ENCODE measurements at places on chromosomes 11 and 22.

GRCh38 chr11:76835928-76836612, 24.6 kb upstream of the ACER3 start:
- no peak for DNase-seq

DNA sequence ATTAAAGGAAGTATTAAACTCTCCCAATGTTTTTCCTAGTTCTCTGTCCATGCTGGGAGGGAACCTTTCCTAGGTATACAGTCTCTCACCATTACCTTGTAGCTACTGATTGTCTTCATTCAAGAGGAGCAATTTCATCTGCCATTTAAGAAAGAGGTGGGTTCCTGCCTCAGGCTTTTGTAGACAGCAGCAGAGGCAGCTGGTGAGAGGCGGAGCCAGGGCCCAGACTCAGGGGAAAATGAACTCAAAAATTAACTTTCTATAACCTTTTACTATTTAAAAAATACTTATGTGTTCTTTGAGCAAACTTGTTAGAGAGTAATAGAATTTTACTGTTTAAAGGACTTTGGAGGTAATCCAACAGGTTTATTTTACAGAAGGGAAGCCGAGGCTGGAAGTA, 133.0 kb downstream of the SNX19 start:
- DNase-seq: no peak

- DNase-seq: no peak
Measured at GRCh38 chr22:40668611-40669411, 10.5 kb upstream of the MCHR1 start.

- no peak for DNase-seq
Measured at GRCh38 chr11:2307501-2308331, 5.9 kb downstream of the TSPAN32 start.

- DNase-seq: no peak
Measured at GRCh38 chr22:47280301-47280700, 517.9 kb downstream of the TBC1D22A start.

- no peak for DNase-seq
Measured at GRCh38 chr22:45430871-45431270, 17.4 kb downstream of the RIBC2 start.

DNA sequence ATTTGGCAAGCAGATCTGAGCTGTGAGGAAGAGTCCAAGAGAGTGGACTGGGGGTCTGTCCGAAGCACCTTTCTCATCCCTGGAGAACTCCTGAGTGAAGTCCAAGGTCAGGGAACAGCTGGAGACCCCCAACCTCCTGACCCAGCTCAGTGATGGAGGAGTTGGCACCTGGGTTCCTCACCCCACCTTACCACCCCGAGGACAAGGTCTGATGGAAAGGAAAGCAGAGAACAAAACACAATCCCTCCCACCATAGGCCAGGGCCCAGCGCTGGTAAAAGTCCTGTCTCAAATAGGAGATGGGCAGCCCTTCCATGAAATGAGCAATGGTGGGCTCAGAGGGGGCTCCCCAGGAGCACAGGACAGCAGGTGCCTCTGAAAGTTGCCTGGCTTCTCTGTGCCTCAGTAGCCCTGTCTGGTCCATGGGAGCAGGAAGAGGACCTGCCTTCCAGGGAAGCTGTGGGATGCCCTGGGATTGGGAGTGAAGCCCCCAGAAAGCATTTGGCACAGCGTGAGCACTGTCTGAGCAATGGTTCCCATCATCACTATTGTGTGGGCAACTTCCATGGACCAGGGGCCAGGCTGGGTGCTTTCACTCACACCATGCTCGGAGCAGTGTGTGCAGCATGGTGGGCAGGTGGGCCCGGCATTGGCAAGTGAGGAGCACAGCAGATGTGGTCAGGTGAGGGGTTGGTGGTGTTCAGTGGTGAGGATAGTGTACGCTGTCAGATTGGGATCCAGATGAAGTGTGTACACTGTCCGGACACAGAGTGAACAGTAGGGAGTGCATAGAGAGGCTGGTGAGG, 7.5 kb downstream of the TRIM29 start:
- no peak for DNase-seq

DNA sequence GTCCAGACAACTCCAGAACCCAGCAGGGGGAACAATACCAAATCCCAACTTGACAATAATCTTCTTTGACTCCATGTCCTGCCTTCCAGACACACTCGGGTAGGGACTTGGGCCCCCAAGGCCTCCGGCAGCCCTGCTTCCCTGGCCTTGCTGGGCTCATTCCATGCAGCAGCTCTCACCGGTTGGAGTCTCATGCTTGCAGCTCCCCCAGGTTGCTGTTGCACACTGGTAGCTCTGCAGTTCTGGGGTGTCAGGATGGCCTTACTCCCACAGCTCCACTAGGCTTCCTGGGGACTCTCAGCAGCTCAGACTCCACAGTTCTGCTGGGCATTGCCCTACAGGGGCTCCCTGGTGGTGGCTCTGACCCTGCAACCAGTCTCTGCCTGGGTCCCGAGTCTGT, 42.8 kb downstream of the ST3GAL4 start:
- DNase-seq: no peak

DNA sequence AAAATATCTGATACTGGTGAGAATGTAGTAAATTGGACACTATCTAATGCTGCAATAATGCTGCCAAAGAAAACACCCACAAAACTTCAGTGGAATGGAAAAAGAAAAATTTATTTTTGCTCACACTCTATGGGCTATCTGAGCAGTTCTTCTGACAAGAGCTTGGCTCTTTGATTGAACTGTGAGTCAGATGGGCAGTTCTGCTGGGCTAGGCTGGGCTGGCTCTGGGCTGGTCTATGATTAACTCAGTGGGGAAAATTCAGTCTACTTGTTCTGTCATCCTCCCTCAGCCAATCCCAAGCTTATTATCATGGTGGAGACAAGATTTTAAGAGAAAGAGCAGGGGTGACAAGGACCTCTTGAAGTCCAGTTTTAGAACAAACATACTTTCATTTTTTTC, 1404.8 kb downstream of the LRRC4C start:
- DNase-seq: no peak

- no peak for DNase-seq
Measured at GRCh38 chr11:2927851-2928604, 1.2 kb downstream of the PHLDA2 start.

- no peak for DNase-seq
Measured at GRCh38 chr11:8126649-8127289, 42.1 kb downstream of the RIC3 start.

GRCh38 chr11:65305501-65306268, 9.0 kb upstream of the CDC42EP2 start:
- DNase-seq: no peak

GRCh38 chr11:108693852-108694251, 29.0 kb downstream of the DDX10 start:
- DNase-seq: no peak

Data from stimulated activated CD4-positive, alpha-beta T cell treated with anti-CD3 and anti-CD28 coated beads, Interleukin-4, amount 100 ng/mL, for 4 hours (primary cell).